ENCODE measurements at places on chromosomes 12 and 14.

DNA sequence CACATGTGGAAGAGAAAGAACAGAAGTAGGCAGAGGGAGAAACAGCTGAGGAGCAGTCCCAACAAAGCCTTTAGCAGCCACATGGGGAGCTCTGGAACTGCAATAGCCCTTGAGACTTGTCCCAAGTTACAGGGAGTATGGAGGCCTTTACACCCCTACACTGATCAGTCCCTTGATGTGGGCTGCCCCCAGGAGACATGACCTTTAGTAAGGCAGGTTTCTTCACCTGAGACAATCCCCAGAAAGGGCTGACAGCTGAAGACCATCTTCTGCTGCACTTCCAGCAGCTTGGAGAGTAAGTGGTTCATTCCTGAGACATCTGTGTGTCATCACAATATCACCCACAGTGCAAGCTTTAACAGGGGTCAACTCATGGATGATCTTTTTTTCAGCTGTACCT is 8.6 kb upstream of the SNAPC1 start:
- H3K36me3 ChIP-seq = peaks cover 34% of the 10 kb centered on the region
- no peak overlapping the region for H3K4me3 ChIP-seq
- no peak overlapping the region for H3K27ac ChIP-seq
- no peak for DNase-seq

GRCh38 chr12:27899151-27899661 is 73.3 kb downstream of the PTHLH start:
- no peak overlapping the region for H3K4me3 ChIP-seq
- no peak for DNase-seq
- peaks cover 6% of the 10 kb centered on the region for H3K36me3 ChIP-seq
- H3K27me3 ChIP-seq = no peaks in the 10 kb centered on the region
- H3K27ac ChIP-seq = no peak overlapping the region

DNA sequence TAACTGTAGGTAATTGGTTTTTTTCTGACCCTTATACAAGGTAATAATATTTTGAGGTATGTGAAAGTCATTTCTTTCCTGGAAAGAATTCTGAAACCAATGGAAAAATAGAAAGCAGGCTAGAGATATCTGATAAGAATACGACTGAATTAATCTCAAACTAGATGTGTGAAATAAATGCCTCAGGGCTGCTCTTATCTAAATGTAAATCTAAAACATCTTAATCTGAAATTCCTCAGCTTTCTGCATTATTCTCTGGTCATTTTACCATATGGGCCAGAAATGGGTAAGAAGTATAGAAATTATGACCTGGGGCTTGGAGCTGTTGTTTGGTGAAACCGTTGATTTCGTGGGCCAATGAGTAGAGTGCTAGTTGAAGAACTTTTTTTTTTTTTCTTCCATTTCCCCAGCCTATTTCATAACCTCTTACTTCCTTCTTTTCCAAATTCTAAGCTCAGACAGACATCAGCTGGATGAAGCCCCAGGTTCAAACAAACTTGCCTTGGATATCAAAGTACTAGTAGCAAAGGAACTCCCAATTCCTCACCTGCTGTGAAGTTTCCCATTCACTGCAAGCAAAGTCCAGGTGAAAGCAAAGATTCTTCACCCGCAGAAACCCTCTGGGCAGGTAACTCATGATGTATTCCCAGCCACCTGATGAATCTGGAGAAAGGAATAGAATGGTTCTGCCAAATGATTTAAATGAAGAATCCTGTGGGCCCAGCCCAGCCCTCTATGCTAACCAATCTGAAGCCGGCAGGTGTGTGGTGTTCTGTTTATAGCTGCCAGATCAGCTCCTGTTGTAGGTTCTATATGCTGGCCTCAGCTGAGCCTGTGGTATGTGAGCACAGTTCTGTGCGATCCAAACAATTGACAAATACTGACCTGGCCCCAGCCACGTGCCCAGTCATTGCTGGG is 9.7 kb upstream of the FOS start:
- H3K27me3 ChIP-seq = no peaks in the 10 kb centered on the region
- peak; percentile 60 for DNase-seq
- no peak overlapping the region for H3K4me3 ChIP-seq
- H3K27ac ChIP-seq = no peak overlapping the region
- H3K36me3 ChIP-seq = no peaks in the 10 kb centered on the region
- H3K4me1 ChIP-seq = no peaks in the 10 kb centered on the region

GRCh38 chr12:68831272-68831671 is 23.3 kb downstream of the MDM2 start:
- H3K27me3 ChIP-seq = no peaks in the 10 kb centered on the region
- H3K27ac ChIP-seq = no peak overlapping the region
- no peak overlapping the region for H3K4me3 ChIP-seq
- no peaks in the 10 kb centered on the region for H3K4me1 ChIP-seq

DNA sequence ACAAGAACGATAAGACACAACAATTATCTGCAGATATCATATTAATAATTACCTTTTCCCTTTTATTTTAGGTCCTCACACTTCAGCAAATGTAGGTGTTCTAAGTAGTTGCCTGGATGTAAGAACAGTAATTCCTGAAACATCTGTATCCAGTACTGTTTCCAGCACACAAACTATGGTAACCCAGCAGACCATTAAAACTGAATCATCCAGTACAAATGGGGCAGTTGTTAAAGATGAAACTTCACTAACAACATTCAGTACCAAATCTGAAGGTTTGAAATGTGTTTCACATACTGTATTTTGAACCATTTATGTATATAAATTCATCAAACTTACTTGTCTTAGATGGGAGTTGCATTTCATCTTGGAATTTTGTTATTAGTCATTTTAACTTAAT is 31.0 kb downstream of the HCFC2 start:
- H3K27me3 ChIP-seq = no peaks in the 10 kb centered on the region
- DNase-seq = no peak
- H3K4me3 ChIP-seq = no peak overlapping the region
- H3K27ac ChIP-seq = no peak overlapping the region
- no peaks in the 10 kb centered on the region for H3K36me3 ChIP-seq

- H3K27ac ChIP-seq = no peak overlapping the region
- no peak for DNase-seq
- H3K27me3 ChIP-seq = no peaks in the 10 kb centered on the region
Observed at GRCh38 chr12:106645074-106645421, 62.2 kb downstream of the RFX4 start.

GRCh38 chr12:59030415-59030814 is 110.1 kb upstream of the LRIG3 start:
- H3K27me3 ChIP-seq = no peaks in the 10 kb centered on the region
- H3K4me1 ChIP-seq = no peaks in the 10 kb centered on the region
- H3K36me3 ChIP-seq = no peaks in the 10 kb centered on the region
- no peak overlapping the region for H3K4me3 ChIP-seq

DNA sequence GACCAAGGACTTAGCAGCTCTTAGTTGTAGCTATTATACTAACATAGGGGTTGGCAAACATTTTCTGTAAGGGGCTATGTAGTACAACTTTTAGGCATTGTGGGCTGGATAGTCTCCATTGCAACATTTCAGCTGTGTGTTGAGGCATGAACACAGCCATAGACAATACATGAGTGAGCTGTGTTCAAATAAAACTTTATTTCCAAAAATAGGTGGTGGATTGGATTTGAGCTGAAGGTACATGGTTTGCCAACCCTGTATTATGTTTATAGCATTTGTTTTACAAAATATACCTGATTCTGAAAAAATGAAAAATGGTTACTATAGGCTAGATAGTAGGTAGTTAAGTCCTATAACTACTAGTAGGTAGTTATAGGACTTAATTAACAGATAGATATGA is 40.5 kb downstream of the ETNK1 start:
- DNase-seq = no peak
- no peak overlapping the region for H3K4me3 ChIP-seq
- no peak overlapping the region for H3K27ac ChIP-seq

DNA sequence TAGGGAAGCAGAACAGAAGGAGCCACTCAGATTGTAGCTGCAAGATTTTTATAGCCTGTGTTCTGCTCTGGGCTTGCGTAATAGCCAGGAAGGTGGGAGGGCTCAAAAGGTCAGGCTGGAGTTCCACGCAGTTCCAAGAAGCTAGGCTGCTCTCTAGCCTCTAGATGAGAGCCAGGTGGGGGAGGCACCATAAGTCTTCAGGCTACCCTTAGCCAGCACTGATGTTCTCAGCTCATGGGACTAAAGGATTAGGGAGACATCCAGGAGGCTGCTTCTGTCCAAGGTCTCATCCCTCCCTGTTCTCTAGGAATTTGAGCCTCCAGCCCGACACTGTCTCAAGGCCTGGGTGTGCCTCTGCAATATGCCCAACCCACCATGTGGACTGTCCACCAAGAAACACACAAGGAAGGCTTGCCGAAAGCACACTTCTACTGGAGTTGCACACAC is 1.7 kb downstream of the LMBR1L start:
- no peak for DNase-seq
- H3K4me3 ChIP-seq = peak overlapping the region; percentile 86
- peaks cover 5% of the 10 kb centered on the region for H3K36me3 ChIP-seq

- 0 out of 2 replicates have a peak, but pooled peaks cover 2% of the 10 kb centered on the region for H3K4me1 ChIP-seq
- H3K4me3 ChIP-seq = no peak overlapping the region
- DNase-seq = no peak
Observed at GRCh38 chr12:52443966-52444365, 8.0 kb downstream of the KRT6B start.

DNA sequence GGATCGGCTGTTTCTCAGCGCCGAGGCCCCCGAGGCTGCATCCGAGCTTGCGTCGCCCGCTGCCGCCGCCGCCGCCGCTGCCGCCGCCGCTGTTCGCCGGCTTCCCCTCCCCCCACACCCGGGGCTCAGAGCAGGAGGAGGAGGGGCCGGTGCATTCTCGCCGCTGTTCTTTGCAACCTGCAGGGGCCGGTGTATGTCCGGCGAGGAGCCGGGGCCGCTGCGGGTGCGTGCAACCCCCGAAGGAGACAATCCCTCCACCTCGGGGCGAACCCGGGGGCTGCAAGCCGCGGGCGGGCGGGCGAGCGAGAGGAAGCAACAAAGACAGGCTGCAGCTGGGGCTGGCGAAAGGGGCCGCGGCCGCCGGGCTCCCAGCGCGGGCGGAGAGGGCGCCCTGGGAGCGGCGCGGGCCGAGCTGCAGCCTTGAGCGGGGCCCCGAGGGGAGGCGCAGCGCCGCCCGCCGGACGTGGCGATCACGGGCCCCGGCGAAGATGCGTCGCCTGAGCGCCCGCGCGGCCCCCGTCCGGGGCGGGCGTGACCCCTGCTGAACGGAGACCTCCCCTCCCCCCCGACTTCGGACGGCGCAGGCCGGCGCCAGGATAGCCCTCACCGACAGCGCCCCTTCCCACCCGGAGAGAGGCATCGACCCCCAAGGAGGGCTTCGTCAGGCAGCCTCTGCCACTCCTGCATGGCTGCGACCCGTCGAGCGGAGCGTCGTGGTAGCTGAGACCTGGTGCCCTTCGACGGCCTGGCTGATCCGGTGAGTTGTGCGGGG is 702 bp downstream of the FAM222A start:
- peaks cover 2% of the 10 kb centered on the region for H3K27me3 ChIP-seq
- H3K4me3 ChIP-seq = peak overlapping the region; percentile 63

DNA sequence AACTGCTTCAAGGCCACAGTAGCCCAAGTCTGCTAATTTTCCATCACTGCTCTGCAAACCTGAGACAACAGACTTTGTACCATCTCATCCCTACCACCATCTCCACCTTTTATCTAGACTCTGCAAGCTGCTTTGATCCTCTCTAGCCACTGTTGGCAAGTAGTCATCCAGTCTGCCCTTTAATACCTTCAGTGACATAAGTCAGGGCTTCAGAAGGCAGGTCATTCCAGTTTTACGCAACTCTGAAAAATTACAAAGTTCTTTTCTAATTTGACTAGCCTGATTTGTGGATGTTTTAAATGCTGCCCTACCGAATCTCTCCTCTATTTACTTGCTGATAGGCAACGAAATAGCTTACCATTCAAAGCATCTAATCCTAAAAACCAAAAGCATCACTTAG is 2.8 kb downstream of the FERMT2 start:
- DNase-seq = no peak
- H3K4me1 ChIP-seq = peaks cover 2% of the 10 kb centered on the region
- H3K36me3 ChIP-seq = peaks cover 6% of the 10 kb centered on the region
- H3K27ac ChIP-seq = no peak overlapping the region
- H3K4me3 ChIP-seq = peak overlapping the region; percentile 4
- H3K27me3 ChIP-seq = no peaks in the 10 kb centered on the region

DNA sequence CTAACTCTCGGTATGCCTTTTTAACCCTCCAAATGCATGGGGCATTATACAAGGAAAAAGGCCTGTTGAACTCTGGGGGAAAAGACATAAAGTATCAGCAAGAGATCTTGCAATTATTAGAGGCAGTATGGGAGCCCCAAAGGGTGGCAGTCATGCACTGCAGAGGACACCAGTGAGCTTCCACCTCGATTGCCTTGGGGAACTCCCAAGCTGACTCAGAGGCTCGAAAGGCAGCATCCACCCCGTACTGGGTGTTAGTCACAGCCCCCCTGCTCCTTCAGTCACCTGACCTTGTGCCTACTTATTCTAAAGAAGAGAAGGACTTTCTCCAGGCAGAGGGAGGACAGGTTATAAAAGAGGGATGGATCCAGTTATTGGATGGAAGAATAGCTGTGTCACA is 781.4 kb upstream of the TMEM132C start:
- no peaks in the 10 kb centered on the region for H3K27me3 ChIP-seq
- H3K4me3 ChIP-seq = no peak overlapping the region

- H3K4me1 ChIP-seq = no peaks in the 10 kb centered on the region
- H3K36me3 ChIP-seq = no peaks in the 10 kb centered on the region
- no peak overlapping the region for H3K4me3 ChIP-seq
- H3K27me3 ChIP-seq = no peaks in the 10 kb centered on the region
- H3K27ac ChIP-seq = no peak overlapping the region
Observed at GRCh38 chr12:128745772-128746689, 77.7 kb downstream of the SLC15A4 start.

GRCh38 chr12:46487567-46488131 is 115.1 kb upstream of the SLC38A2 start:
- no peaks in the 10 kb centered on the region for H3K36me3 ChIP-seq
- no peak overlapping the region for H3K27ac ChIP-seq
- DNase-seq = no peak
- H3K4me1 ChIP-seq = peaks cover 8% of the 10 kb centered on the region

- H3K4me3 ChIP-seq = no peak overlapping the region
- no peak for DNase-seq
- no peak overlapping the region for H3K27ac ChIP-seq
- H3K27me3 ChIP-seq = no peaks in the 10 kb centered on the region
- H3K36me3 ChIP-seq = no peaks in the 10 kb centered on the region
Observed at GRCh38 chr12:104578453-104578852, 121.7 kb downstream of the CHST11 start.

DNA sequence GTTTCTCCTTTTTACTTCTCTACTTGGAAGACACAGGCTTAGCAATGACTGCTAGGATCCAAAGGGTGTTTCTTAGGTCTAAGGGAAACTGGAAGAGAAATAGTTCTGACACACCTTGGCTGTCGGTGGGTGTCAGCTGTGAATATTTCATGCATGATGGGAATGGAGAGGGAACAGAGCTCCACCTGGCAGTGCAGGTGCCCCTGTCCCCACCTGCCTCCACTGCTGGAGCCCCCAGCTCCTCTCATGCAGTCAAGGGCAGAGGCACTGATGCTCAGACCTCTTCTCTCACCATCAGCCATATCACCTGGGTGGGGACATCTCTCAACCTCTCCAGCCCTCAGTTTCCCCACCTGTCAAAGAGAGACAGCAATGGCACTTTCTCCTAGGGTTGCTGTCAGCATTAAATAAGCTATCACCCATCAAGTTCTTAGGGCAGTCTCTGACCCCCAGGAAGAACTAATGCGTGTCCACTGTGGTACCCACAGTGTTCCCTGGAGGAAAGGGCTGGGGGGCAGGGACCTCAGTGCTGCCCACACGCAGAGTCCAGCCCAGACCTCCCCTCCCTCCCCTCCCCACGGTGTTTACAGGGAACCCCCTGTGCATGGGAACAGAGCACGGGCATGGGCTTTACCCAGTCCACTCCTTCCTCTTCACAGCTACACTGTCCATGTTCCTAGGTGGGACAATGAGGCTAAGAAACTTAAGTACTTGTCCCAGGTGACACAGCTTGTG is 69.1 kb downstream of the C14orf132 start:
- no peak for DNase-seq
- H3K27ac ChIP-seq = no peak overlapping the region
- H3K27me3 ChIP-seq = no peaks in the 10 kb centered on the region
- H3K36me3 ChIP-seq = peaks cover 3% of the 10 kb centered on the region
- no peak overlapping the region for H3K4me3 ChIP-seq
